Muscle of arm (tissue), 14 donors: ENCODE measurements at places on chromosomes 12 and 14. TPM values are rescaled to one million over a fixed set of nuclear protein-coding genes. Genes with fewer than 3 reads are reported as not detected.

- no peak for DNase-seq
These were observed 2.6 kb upstream of the DDX47 start for GRCh38 chr12:12810553-12811021.

SLCO1B1 gene
- not detected for polyA plus RNA-seq

DNA sequence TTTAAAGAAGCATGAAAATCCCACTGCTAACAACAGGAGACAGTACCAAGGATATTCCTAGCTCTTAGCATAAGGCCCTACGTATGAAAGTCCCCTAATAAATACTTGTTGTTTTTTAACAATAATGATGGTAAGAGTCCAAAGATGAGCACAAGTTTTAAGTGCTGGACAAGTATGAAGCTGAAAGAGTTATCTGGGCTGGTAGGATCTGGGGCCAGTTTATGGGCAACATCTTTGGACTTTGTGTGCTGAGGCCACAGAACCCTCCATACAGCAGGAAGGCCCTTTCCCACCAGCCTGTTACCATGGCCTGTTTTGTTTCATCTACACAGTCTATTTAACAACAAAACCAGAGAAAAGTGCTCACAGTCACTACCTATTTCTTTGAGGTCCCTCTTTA lies 12.5 kb upstream of the PLXNC1 start:
- DNase-seq, result no peak

GRCh38 chr14:51725061-51725460 lies 73.4 kb downstream of the FRMD6 start:
- no peak for DNase-seq

DNA sequence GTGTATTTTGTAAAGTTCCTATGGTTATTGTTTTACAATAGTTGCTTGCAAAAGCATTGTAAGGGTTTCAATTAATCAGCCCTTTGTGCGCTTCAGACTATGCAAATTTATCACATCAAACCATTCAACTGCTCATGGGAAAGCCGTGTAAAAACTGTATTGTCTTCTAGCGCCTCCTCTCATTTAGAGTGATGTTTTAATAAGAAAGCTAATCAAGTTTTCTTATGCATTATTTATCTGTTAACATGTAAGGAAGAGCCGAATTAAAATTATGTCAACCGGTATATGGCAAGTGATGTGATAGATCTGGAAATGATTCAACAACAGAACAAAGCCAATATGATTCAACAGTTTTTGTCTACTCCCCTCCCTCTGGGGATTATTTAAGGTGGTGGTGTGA lies 92.5 kb upstream of the RFX4 start:
- DNase-seq, result no peak

DNA sequence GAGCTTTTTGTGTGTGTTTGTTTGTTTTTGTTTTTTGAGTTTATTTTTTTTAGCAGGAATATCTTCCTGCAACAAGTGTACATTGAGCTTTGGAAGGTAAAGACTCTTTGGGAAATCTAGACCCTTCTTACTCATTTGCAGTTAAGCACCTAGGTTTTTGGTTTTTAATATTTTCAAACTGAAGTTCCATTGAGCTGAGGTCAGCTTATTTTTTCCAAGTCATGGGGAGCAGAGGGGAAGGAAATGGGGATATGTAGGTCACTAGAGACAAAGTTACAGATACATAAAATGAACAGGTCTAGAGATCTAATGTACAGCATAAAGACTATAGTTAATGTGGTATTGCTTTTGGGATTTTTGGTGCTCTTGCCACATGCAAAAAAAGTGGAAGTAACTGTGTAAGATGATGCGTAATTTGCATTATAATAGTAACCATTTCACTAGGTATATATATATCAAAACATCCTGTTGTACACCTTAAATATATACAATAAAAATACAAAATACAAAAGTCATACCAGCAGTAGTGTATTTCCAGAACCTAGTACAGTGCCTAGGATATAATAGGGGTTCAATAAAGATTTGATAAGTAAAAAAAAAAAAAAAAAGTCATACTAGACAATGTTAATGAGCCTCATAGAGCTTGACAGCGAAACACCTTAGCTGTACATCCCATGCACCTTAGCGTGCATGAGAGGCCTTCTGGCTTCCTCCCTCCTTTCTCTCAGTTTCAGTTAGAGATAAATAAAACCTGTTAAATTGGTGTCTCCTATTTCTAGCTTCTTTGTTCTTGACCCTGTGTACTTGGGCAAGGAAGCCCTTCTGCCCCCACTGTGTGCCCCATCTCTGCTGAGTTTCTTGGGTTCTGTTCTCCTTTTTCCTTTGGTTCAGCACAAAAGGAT lies 22.7 kb downstream of the CGRRF1 start:
- DNase-seq, result no peak

MLEC gene
- polyA plus RNA-seq, result 72.0 TPM

KRT72 gene
- 0.12 TPM for polyA plus RNA-seq

GRCh38 chr12:116677202-116677661 lies 60.6 kb downstream of the SPRING1 start:
- no peak for DNase-seq

RNF212B gene
- not detected for polyA plus RNA-seq

DNA sequence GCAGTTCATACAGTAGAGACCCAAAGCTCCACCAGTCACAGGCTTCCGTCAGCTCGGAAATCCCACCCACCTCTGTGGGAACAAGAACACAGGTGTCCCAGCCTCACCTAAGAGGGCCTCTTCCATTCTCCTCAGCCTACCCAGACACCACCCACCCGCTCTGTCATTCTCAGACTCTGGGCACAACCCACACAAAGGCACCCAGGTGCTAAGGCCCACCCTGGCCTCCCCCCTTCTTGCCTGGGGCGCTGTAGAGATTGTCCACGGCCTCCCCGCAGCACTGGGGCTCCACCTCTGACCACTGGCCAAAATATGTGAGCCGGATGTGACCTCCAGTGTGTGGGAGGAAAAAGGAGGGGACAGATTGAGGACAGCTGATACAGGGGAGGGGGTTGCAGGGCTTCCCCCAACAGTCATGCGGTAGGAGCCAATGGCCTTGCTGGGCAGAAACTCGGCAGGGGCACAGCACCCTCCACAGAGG lies 14.2 kb downstream of the RPS6KL1 start:
- DNase-seq, result no peak

- DNase-seq, result no peak
These were observed 37.0 kb upstream of the TMEM263 start for GRCh38 chr12:106918746-106919145.

DNA sequence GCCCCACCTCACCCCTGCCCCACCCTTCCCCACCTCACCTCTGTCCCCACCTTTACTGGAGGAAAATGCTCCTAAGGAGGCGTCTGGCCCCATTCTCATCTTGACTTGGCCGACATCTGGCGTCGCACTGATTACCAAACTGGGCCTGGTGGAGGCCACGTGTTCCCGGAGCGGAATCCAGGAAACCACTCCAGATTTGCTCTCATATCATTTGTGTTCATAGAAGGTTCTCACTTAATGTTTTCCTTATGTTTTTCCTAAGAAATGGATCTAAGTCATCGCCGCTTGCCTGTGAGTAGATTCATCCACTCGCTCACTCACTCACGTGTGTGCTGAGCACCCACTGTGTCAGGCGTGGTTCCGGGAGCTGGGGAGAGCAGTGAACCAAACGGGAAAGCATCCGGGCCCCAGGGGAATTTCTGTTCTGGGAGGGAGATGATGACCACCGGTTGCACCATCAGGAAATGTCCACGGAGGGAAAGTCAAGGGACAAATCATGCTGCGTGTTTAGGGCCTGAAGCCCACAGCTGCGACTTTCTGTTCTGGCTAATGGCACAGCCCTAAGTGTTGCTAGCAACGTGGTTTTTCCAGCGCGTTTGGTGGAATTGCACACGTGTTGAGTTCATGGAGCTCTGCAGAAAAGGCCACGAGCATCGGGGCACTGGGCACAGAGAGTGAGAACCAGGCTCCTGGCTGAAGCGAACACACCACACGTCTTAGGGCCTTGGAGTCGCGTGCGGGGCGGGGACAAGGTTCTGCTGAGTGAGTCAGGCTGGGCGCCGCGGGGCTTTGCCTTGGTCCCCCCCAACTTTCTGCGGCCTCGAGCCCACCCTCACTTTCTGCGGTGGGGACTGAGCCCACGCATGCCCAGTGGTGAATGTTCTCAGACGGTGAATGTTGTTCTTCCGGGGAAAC lies 57.7 kb downstream of the ADGRD1 start:
- DNase-seq, result peak; percentile 70

GRCh38 chr12:132279930-132280329 lies 49.5 kb downstream of the GALNT9 start:
- DNase-seq, result no peak

DNA sequence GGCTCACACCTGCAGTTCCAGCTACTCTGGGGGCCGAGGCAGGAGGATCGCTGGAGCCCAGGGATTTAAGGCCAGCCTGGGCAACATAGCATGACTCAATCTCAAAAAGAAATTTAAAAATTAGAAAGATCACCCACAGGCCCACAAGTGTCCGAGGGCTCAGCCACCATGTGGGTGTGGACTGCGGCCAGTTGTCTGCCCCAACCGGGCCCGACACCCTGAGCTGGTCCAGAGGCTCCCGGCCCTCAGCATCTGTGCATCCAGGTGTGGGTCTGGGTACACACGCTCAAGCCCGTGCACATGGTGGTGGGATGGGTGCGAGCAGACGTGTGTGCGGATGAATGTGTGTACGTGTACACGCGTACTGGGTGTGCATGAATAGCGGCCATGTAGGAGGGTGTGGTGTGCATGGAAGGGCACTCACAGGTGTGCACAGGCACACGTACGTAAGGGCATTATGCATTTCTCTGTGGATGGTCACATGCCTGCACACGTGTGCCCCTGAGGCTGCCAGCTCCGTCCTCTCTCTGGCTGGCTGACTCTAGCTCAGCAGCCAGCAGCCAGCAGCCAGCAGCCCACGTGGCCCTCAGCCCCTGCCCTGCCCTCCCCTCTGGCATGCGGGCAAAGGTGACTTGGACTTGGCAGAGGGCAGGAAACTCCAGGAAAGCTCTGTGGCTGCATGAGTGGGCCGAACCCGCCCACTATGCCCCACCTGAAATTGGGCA lies 23.3 kb upstream of the NUDT14 start:
- no peak for DNase-seq
